Effector memory CD4-positive, alpha-beta T cell (primary cell): ENCODE measurements at places on chromosomes 13 and 19.

DNA sequence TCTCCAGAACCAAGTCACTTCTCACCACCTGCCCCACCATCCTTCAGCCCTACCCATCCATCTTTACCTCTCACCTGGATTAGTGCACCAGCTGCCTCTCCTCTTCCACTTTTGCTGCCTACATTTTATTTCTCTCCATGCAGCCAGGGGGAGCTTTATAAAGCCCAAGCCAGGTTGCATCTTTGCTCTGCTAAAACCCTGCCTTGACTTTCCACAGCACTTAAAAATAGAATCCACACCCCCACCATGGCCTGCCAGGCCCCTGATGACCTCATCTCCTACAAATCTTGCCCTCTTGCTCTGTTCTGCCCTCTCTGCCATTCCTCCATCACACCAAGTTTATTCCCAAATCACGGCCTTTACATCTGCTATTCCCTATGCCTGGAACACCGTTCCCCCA lies 1.8 kb downstream of the HOOK2 start:
- DNase-seq = no peak

GRCh38 chr13:75326173-75327134 lies 155.5 kb downstream of the TBC1D4 start:
- DNase-seq = peak; percentile 51

GRCh38 chr13:33785384-33785783 lies 32.6 kb upstream of the RFC3 start:
- DNase-seq = no peak

DNA sequence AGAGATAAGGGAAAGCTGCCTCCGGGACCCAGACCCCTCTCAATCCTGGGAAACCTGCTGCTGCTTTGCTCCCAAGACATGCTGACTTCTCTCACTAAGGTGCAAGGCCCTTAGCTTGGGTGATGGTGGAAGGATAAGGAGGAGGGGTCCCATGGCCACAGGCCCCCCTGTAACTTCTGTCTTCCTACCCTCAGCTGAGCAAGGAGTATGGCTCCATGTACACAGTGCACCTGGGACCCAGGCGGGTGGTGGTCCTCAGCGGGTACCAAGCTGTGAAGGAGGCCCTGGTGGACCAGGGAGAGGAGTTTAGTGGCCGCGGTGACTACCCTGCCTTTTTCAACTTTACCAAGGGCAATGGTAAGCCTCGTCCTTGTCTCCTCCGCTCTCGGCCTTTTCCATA lies 2.0 kb downstream of the CYP2F1 start:
- DNase-seq = no peak

- DNase-seq = no peak
These were observed 34.3 kb upstream of the SHKBP1 start for GRCh38 chr19:40542202-40542859.

- DNase-seq = no peak
These were observed 1376.3 kb upstream of the SLC10A2 start for GRCh38 chr13:104442536-104442935.

DNA sequence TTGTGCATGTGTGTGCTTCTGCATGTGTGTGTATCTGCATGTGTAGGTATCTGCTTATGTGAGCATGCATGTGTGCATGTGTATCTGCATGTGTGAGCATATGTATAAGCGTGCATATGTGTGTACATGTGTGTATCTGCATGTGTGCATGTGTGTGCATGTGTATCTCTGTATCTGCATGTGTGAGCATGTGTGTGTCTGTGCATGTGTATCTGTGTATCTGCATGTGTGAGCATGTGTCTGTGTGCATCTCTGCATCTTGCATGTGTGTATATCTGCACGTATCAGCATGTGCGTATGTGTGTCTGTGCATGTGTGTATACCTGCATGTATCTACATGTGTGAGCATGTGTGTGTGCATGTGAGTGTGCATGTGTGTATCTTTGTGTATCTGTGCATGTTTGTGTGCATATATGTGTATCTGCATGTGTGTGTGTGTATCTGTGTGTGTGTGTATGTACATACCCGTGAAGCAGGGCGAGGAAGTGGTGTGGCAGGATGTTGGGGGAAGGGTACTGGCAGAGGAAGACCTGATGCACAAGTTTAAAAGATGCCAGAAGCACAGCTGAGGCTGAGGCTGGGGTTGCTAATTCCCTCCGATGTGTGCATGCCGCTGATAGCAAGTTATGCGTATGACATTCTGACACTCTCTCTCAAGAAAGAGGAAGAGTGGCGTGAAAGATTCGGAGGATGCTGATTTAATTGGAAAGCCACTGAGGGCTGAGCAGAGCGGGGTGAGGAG lies 64.2 kb downstream of the TEX29 start:
- DNase-seq = no peak

DNA sequence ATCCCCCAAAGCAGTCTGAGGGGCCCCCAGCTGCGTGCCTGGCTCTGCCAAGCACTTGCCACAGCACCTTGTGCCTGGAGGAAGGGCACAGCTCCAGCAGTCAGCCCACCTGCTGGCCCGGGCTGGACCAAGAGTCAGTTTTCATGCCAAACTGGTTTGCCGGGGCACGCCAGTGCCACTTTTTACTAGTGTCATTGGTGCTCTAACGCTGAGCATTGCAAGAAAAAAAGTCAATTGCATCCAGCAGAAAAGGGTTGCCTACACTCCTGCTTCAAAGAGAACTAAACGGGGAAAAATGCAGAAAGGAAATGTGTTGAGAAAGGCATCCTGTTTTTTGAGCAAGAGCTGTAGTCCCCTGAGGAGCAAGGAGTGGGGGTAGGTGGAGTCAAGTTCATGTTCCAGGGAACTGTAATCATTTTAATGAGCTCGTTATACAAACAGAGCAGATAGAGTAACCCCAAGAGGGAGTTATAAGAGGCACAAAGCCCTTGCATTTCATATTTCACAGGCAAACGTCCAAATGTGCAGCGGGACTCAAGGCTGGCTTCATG lies 68.4 kb downstream of the F2RL3 start:
- DNase-seq = no peak

DNA sequence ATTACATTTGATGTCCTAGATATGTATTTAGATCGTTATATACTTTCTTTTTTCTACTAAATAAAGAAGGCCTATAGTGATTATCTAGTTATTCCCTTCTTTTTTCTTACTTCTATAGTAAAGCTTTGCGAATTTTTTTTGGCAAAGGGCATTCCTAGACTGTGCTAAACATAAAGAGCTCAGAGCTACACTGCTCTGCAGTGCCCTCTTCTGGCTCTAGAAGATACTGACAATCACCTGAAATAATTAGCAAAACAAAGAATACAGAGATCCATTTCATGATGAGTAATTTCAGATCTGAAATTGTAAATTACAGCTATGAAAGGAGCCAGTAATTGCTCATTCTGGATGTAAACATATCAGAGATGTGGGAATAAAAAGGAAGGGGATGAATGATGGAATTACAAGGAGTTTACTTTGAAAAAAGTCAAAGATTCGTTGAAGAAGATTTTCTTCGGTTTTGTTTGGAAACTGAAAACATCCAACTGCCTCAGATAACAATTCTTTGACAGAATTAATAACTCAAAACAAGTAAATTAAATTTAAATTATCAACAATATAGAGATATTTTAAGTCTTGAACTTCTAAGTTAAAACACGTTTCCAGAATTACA lies 288.5 kb downstream of the NALCN start:
- DNase-seq = no peak

DNA sequence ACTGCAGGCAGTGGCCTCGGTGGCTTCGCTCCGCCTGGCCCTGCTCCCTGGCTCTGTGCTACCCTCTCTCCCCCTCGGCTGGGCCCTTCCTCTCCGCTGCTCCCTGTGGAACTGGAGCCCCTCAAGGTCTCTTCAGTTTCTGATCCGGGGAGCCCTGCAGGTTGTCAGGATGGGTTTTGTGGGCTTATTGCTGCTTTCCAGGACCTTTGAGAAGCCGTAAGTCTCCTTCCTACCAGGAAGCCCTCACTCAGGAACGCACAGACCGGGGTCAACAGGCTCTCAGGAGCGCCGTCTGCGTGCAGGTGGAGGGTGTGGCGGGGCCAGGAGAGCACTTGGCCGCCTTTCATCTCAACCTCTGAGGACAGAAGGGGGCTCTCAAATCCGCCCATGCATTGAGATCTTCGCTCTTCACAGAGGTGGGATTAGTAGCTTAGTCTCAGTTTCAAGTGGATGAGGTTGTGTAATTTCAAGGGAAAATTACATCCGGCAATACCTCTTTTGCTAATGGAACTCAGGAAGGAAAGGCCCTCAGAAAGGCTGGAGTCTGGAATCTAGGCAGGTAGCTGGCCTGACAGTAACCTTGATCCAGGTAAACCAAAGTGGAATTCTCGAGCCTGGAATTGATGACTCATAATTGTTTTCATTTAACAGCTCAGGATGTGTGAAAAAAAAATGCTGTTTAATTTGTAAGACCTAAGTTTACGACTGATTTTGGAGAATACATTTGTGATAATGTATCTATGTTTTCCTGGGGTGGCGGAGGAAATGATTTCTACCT lies 102.0 kb downstream of the ATP11A start:
- no peak for DNase-seq

GRCh38 chr13:94556041-94556440 lies 39.9 kb downstream of the TGDS start:
- no peak for DNase-seq

GRCh38 chr13:20119960-20120359 lies 40.9 kb downstream of the GJA3 start:
- DNase-seq = no peak

GRCh38 chr13:113393563-113394338 lies 29.8 kb upstream of the GRTP1 start:
- DNase-seq = peak; percentile 71

DNA sequence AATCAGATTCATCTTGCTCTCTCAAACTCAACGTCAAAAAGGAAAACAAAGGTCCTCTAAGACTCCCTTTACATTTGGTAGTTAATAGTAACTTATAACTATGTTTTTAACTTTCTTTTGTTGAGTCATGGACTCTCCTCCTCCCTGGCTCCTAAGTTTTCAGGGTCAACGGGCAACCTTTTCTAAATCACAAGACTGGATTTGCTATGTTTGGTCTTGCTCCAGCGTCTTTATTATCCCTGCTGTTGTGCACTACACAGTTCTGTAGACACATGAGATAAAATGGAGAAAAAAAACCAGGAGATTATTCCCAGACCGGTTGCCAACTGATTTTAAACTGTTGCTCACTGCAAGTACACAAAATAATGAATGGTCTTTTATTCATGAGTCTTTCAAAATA lies 1.9 kb upstream of the ITM2B start:
- DNase-seq = no peak

DNA sequence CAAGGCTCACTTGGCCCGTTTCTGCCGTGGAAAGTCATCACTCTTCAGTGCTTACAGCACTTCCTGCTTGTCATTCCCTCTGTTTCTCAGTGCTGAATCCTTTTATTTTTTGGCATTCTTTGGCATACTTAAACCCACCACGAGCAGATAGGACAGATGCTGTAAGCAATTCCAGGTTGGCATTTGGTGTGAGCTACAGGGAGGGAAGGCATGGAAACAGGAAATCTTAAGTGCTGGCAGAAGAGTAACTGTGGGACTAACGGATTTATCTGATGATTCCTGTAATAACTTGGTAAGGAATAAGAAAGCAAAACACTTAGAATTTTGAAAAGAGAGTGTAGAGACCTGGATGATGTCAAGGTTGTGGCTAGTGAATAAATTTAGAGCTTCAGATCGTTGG lies 273.4 kb downstream of the GPC6 start:
- no peak for DNase-seq
